ENCODE measurements at places on chromosomes 7 and 10. TPM values are rescaled to one million over a fixed set of nuclear protein-coding genes. Genes with fewer than 3 reads are reported as not detected.

The ITGA8 gene
- not detected for total RNA-seq

The PODXL gene
- total RNA-seq = 0.62 TPM

- no peak for DNase-seq
Measured at GRCh38 chr7:127782075-127782474, 130.1 kb downstream of the SND1 start.

DNA sequence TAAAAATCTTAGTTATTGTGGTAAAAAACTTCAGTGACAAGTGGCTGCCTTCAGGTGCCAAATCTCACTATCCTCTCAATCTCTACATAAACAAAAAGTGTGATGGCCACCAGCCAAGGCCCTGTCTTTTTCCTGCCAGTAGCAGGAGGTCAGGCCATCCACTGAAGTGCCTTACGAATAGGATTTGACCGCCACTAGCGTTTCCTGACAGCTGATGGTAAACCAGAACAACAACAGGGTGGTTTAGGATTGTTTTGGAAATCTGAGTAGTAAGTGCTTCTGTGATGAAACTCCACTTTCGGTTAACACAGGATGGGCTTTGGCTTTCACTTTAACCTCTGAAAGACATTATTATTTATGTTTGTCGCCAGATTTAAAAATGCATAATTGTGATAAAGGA is 55.7 kb upstream of the OGDHL start:
- no peak for DNase-seq

DNA sequence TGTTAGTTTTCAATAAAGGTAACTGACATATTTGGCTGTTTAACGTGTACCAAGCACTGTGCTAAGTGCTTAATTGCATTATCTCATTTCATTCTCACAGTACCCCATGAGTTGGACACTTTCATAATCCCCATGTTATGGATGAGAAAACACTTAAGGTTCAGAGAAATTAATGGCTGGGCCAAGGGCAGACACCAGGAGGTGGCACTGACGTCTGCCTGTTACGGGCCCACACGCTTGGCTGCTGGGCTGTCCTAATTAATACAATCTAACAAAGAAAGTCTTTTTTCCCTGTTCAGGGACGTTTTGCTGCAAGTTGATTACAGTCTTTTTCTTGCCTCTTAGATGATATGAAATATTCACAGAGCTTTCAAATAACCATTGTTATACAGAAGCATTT is 16.1 kb downstream of the DYDC2 start:
- no peak for DNase-seq

- peak; percentile 80 for DNase-seq
Measured at GRCh38 chr10:78407009-78407711, 373.5 kb downstream of the RPS24 start.

DNA sequence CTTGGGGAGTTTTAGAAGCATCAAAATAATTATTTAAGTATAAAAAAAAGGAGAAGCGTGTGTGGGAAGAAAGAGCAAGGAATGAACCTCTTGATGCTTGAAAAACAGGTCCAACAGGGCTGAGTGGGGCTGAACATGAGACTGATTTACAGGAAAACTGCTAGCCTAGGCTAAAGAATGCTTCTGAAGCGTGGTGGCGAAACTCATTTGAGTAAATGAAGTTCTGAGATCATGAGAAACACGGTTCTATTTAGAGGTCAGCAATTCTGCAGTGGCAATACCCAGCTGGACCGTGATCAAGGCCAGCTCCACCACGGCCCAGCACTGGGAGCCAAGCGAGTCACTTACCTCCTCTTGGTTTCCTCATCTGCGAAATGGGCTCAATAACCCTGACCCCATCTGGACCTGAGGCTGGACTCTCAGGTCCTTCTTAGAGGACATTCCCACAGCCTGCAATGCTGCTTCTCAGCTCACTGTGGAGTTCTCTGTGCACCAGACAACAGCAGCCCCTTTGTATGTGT is 140.1 kb upstream of the ADAM12 start:
- no peak for DNase-seq

DNA sequence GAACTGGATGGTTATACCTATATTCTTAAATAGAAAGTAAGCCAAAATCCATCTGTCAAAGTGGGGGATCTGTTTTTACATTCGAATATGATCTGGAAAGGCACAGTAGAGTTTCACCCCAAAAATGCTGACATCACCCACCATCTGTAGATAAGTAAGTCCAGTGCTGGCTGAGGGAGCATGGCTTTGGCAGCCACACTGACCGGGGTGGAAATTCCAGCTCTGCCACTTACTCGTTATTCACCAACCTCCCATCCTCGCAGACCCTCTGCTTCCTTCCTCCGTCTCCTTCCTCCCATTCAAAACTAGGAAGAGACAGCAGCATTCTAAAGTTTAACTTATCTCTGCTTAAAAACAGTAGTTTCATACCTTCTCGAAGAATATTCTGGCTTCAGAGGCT is 84.9 kb upstream of the GATA3 start:
- DNase-seq = no peak

The AKR1E2 gene
- total RNA-seq = 3.9 TPM

The OR2A12 gene
- not detected for total RNA-seq

The NAT16 gene
- not detected for total RNA-seq

DNA sequence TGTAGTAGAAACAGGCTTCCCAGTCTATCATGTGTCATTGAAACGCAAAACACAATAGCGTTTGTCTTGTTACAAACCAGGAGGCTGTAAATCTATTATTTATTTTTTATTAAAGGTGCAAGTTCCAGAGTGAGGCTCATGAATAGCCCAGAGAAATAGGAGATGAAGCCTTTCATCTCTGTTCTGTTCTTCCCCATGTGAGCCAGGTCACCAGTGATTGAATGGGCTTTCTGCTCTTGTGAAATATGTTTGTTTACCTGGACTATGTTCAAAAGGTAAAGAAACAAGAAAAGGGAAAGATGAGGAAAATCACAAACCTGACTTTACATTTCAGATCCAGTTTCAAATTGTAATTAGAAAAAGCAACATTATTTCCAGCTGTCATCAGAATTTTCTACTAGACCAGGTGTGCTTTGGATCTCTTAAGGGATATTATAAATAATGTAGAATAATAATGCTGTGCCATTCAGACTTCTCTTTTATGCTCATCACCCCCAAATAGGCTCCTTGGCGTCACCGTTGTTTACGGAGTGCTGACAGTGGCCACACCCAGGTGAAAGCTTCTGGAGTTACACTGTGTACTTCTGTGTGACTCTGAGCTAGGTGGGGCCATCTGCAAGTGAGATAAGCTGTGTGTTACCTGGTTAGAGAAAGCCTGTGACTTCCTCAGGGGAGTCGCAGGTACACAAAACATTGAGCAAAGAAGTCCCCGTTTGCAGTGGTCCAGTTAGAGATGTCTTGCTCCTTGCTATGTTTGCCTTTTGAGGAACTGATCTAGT is 274.9 kb downstream of the SDK1 start:
- no peak for DNase-seq

The OPALIN gene
- total RNA-seq = not detected

The HOXA9 gene
- total RNA-seq = not detected

GRCh38 chr7:107684947-107685463 is 24.4 kb downstream of the SLC26A4 start:
- no peak for DNase-seq

DNA sequence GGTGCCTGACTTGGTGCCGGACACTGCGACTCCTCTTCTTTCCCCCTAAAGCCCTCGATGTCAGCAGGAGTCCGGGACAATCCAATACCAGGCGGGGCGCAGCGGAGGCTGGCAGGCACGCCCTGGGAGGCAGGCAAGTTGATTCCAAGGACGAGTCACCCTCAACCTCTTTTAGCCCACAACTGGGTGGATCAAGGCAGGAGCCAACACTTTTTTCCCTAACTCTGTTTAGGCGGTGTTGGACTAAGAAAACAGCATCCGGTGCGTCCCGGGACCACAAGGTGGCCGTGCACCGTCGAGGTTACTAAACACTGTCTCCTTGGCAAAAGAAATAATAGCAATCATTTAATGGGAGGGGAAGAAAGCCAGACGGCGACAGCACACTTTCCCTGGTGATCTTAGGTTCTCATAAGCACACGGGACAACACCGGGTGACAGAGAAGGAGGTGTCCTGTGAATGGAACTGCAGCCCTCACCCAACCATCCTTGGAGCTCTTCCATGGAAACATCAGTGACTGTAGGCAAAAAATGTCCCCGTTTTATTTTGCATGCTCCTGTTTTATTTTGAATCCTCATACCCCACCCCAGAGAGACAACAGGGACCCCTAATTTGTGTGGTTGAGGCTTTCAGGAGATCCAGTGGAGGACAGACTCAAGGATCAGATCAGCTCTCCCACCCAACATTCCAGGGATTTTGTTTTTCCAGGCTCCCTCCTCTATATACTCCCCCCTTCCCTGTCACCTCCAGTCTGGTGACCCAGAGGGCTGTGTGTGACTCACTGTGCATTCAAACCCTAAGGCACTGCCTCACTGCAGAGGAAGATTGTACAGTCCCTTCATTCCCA is 1.3 kb upstream of the CALCR start:
- no peak for DNase-seq

GRCh38 chr7:108375668-108376067 is 80.6 kb downstream of the NRCAM start:
- no peak for DNase-seq

- no peak for DNase-seq
Measured at GRCh38 chr10:63711361-63711760, 190.2 kb downstream of the REEP3 start.

- DNase-seq = no peak
Measured at GRCh38 chr10:126124046-126124445, 227.7 kb downstream of the FANK1 start.

- DNase-seq = no peak
Measured at GRCh38 chr7:412313-412710, 107.3 kb downstream of the PDGFA start.

- DNase-seq = no peak
Measured at GRCh38 chr10:13347043-13347499, 1.0 kb downstream of the SEPHS1 start.

The TRIM74 gene
- 1.1 TPM for total RNA-seq

The UPK3BL2 gene
- total RNA-seq = 5.8 TPM

The WNT16 gene
- not detected for total RNA-seq

The CXCL12 gene
- not detected for total RNA-seq

GRCh38 chr10:3963191-3963673 is 178.2 kb upstream of the KLF6 start:
- DNase-seq = peak; percentile 44

GRCh38 chr7:47492716-47493325 is 89.1 kb downstream of the TNS3 start:
- no peak for DNase-seq

GRCh38 chr10:21526188-21526859 is 842 bp upstream of the SKIDA1 start:
- DNase-seq = peak; percentile 73

- DNase-seq = no peak
Measured at GRCh38 chr7:148447221-148447849, 143.2 kb upstream of the C7orf33 start.

The SLC39A12 gene
- total RNA-seq = not detected

The NSUN6 gene
- 15.0 TPM for total RNA-seq

DNA sequence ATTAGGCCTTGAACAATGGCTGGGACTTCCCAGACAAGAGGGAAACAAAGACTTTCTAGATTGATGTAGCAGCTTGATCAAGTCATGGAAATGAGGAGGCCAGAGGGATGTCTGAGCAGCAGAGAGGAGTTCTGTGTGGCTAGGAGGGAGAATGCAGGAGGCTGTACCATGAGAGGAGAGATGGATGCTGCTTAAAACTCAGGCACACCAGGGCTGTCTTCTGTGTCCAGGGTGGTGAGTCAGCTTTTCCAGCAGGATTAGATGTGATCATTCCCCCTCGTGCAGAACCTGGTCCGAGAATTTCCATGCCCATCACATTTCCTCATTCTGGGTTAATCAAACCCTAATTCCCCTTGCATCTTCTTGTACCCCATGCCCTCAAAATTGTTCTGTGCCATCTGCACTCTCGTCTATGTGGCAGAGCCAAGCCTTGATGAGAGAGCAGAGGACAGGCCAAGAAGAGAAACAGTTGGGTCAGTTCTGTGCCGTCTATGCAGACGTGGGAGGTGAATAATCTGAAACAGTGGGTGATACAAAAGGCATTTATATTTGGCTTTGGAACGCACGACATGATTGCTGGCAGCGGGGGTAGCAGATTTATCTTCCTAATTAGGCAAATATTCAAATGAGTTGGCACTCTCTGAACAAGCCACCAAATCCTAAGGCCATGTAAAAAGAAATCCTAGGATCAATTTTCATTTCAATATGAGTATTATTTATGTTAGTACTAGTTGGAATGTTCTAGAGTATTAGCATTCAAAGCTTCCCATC is 160.7 kb downstream of the TMEM178B start:
- DNase-seq = no peak

- DNase-seq = no peak
Measured at GRCh38 chr7:31835471-31835870, 148.5 kb downstream of the PPP1R17 start.

GRCh38 chr10:114565066-114565465 is 93.0 kb downstream of the ABLIM1 start:
- no peak for DNase-seq

DNA sequence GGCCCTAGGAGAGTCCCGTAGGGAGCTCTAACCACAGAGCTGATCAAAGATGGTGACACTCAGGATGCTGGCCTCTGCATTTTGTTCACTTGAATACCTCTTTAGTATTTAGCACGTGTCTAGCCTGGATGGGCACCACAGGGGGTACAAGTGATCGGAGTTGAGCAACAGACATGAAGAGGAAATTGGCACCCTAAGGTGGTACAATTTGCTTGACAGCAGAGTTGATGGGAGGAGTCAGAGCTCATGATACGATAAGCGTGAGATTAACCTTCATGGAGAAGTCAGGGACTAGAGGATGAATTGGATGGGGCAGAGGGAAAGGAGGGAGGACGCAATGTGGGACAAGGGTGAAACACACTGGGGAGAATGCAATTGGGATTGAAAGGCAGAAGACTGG is 9.9 kb upstream of the ZNF212 start:
- no peak for DNase-seq

DNA sequence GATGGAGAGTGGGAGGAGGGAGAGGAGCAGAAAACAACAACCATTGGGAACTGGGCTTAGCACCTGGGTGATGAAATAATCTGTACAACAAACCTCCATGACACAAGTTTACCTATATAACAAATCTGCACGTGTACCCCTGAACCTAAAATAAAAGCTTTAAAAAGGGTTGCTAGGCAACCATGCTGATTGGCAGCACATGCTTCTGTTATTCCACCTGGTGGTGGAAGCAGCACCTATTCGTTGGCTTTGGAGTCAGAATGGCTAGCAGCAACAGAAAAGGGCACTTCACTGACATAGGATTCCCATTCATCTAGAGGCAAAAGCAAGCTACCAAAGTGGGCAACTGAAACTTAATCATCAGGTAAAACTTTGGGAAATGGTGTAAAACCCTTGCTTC is 57.1 kb downstream of the RELN start:
- no peak for DNase-seq

DNA sequence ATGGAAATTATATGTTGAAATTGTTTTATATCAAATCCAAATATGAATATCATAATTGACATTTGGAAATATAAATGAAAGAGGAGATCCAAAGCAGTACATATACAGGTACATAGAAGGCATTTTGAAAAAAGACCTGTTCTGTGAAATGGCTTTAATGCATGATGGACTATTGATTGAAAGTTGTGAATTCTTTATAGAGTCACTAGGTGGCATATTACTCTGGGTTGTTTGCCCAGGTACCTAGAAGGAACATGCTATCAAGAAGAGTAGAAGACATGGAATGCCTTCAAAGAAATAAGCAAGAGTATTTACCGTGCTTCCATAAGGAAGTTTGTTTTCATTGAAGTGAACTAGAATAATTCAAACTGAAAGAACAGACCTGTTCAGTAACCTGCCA is 160.0 kb upstream of the ANK3 start:
- no peak for DNase-seq
